ENCODE measurements at places on chromosomes 13 and 19.

GRCh38 chr19:18322318-18322758 lies 538 bp downstream of the LSM4 start:
- DNase-seq: peak; percentile 50

GRCh38 chr19:2560369-2560768 lies 84.4 kb downstream of the GADD45B start:
- no peak for DNase-seq

- DNase-seq: peak; percentile 88
Measured at GRCh38 chr13:49371943-49372613, 71.8 kb downstream of the CAB39L start.

DNA sequence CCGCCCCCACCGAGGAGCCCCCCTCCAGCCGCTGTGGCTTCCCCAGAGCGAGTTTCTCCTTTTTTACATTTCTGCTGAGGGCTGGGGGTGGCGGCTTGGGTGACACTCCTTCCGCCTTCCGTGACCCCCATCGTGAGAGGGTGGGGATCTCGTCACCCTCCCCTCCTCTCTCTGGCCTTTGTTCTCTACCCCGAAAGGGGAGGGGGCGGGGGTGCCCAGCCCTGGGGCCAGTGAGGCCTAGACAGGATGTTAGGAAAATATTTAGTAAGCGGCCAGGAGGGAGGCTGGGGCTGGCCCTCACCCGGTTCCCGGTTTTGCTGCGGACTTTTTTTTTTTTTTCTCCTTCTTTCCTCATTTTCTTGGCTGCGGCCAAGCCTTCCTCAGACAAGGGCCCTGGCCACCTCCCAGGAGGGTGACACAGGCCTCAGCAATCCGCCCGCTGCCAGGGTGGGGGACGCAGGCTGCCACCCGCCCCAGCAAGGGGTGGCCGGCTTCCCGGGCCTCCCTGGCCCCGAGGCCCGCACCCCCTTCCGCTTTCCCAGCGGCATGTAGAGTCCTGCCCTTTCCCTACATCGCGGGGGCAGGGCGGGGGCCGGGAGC lies 3.9 kb downstream of the MIDN start:
- peak; percentile 92 for DNase-seq

GRCh38 chr19:525857-526419 lies 5.6 kb upstream of the CDC34 start:
- DNase-seq: no peak

DNA sequence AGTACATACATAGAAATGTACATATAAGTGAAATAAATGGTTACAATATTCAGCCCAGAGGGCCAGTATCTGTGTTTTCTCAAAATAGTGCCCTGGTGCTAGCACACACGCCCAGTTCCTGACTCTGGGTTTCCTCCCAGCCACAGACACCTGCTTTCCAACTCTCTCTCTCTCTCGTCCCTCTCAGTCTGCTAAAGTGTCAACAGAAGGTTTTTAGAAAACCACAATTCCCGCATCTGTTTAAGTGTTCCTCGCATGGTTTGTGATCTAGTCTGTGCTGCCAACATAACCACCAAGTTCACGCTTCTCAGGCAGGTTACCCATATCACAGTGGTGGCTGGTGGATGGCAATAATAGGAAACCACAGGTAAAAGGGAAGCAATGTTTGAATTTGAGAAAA lies 17.8 kb upstream of the UPF3A start:
- DNase-seq: no peak

- DNase-seq: no peak
Measured at GRCh38 chr13:93736909-93737308, 510.3 kb downstream of the GPC6 start.

DNA sequence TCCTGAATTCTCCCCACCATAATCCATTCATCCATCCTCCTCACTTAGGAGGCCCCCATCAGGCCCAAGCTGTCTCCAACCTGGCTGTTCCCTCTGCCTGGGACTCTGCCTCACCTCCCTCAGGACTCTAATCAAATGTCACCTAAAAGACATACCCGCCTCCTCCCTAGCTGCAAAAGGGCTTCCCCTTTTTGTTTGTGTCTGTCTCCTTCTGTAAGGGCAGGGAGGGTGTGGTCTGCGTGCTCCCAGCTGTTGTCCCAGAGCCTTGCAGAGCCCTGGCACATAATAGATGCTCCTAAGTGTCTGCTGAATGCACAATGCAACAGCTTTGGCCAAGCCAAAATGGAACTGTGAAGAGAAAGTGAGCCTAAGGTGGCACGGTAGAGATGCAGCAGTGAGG lies 4.4 kb downstream of the TRIR start:
- DNase-seq: no peak

DNA sequence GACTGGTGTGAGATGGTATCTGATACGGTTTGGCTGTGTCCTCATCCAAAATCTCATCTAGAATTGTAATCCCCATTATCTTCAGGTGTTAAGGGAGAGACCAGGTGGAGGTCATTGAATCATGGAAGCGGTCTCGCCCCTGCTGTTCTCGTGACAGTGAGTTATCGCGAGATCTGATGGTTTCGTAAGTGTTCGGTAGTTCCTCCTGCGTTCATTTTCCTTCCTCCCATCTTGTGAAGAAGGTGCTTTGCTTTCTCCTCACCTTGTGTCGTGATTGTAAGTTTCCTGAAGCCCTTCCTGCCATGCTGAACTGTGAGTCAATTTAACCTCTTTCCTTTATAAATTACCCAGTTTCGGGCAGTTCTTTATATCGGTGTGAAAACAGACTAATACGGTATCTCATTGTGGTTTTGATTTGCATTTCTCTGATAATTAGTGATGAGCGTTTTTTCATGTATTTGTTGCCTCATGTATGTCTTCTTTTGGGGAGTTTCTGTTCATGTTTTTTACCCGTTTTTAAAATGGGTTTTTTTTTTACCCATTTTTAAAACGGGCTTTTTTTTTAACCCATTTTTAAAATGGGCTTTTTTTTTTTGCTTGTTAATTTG lies 102.8 kb upstream of the SLC10A2 start:
- DNase-seq: no peak

GRCh38 chr13:44305286-44305685 lies 68.3 kb upstream of the SERP2 start:
- no peak for DNase-seq

GRCh38 chr13:42494157-42494556 lies 79.8 kb upstream of the TNFSF11 start:
- DNase-seq: no peak

GRCh38 chr13:75724752-75725517 lies 88.8 kb downstream of the LMO7 start:
- DNase-seq: peak; percentile 85

DNA sequence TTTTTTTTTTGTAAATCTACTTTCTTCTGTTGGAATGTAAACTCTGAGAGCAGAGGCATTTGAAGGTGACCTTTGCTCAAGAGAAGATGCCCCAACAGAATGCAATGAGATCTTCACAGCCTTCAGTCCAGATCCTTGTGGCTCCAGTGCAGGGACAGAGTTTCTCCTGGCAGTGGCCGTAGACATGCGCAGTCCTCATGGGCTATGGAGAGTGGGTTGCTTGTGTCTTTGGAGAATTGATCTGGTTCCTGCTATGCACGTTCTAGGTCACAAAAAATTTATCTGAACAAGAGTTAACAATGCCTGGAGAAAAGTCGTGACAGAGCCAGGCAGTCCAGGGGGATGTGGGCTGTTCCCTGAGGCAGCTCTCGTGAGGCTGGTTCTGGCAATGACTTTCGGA lies 30.1 kb downstream of the TMEM255B start:
- DNase-seq: no peak

DNA sequence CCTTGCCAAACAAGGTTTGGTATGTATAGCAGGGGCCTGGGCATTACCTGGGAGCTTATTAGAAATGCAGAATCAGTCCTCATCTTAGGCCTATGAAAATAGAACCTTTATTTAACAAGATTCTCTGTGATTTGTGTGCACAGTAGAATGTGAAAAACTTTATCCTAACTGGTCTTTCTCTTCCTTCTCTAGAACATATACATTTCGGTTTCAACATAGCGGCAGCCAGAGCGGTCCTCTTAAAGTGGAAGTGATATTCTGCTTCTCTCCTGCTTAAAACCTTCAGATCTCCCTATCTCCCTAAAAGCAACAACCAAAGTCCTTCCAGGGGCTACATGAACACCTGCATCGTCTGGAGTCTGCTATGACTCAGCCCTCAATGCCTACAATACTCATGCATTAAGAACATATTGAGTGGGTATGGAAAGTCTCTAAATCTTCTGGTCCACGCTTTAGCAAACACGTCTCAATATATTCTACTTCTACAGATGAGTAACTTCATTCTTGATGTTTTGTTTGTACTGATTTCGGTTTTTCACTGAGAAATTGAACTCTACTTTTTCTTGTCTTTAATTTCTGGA lies 84.5 kb downstream of the SPRY2 start:
- DNase-seq: no peak

DNA sequence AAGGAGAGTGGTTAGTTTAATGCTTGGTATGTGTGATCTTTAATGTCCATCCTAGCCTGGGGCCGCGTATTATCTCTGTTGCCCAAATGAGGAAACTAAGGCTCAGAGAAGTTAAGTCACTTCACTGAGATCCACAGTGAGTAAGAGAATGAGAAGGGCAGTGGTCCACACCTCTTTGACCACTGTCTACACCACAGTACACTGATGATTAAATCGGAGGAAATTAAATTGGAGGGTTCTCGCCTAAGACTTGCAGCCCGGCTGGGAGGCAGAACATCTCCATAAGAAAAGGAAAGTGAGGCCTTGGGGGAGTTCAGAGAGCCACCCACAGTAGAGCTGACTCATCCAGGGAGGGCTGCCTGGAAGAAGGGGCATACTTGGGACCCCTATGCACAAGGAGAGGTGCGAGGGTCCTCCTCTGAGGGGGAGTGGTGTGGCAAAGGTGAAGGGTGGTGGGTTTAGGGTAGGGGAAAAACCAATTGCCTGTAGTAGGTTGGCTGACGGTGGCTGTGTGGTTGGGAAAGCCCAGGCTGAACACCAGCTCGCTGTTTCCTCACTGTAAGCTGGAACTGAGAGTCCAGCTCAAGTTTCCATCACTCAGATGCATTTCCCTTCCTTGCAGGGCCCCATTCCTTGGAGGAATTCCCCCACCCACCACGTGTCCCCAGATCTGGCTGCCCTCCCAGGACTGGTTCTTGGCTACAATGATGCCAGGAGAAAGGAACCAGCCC lies 15.0 kb upstream of the DHRS12 start:
- DNase-seq: no peak

DNA sequence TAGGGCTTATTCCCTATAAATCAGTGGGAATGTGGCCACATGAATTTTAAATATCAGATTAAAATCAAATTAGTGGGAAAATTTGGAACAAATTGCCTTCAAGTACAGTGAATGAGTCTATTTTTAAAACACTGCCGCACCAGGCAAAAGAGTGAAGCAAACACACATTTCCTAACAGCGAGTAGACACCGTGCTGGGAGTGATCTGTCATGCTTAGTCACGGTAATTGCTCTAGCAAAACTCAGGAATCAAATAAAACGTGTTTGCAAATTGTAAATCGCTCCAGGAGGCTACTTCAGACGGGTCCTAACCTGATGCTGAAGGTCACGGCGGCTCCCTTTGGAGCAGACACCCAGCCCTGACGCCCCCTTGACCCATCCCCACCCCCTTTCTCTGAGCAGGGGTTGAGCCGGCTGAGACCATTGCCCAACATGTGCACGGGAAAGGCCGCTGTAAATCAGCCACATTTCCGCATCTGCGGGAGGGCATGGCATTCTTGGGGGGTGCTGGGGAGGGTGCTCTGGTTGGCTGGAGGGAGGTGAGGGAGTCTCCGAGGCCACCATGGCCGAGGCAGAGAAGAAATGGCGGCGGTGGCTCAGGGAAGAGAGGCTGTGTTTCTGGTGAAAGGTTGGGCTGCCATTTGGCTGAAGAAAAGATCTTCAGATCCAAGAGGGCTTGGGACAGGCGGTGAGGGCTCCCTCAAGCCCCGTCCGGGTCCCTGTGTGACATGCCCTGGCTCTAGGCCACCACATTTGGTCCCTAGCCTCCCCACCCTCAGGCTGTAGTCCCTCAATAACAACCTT lies 8.9 kb downstream of the CEBPA start:
- DNase-seq: peak; percentile 79

- DNase-seq: peak; percentile 84
Measured at GRCh38 chr13:52809310-52809769, 39.1 kb downstream of the PCDH8 start.

DNA sequence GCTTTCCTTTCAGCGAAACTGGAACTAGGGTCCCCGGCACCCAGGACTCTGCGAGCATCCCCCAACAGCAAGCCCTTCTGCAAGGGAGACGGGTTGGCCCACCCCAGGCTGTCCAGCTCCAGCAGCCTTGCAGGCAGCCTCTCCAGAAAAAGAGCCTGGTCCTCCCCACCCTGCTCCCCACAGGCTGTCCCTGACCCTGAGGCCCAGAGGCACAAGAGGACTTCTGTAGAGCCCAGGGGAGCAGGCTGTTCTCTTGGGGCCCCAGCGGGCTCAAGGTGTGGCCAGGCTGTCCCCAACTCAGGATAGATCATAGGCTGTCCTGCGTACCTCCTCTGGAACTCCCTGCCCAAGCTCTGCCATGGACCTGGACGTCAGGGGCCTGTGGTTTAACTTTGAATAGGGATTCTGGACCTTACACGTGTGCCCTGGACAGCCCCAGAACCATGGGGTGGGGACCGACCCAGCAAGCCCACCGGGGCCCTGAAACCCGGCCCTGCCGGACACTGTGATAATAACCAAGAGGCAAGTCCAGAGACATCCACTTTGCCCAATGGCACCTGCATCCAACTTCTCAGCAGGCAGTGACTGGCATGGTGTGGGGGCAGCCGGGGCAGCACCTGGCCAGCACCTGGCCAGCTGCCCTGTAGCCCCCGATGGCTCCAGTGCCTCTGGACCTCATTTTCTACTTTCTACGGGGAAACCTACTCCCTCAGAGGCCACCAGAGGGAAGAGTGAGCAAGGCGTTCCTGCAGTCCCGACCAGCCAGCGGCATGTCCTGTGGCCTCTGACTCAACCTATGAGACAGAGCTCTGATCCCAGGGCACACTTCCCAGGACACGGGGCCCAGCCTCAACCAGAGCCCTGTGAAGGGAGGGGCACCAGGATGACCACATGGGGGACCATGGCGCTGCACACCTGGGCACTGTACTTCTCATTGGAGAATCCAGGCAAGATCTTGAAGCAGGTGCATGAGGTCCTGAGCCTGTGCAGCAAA lies 50.9 kb upstream of the TPM4 start:
- peak; percentile 62 for DNase-seq

GRCh38 chr13:81199956-81200355 lies 859.0 kb upstream of the SPRY2 start:
- no peak for DNase-seq

DNA sequence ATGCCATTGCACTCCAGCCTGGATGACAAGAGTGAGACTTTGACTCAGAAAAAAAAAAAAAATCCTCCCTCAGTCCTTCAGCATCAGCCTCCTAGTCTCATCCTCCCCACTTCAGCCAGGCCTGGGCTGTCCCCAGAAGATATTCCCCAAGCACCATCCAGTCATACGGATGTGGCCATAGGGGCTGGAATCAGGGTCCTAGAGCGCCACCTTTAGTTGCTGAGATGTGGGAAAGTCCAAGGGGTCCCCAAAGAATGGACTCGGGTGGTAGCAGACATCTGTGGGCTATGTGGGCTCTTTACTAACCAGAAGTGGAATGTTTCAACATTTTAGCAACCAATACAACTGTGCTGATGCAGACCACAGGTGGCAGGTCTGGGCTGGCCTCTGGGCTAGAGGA lies 3.1 kb upstream of the TYROBP start:
- no peak for DNase-seq
